Left cardiac atrium (tissue), 4 donors: ENCODE measurements at places on chromosomes 6 and 20. TPM values are rescaled to one million over a fixed set of nuclear protein-coding genes. Genes with fewer than 3 reads are reported as not detected.

- DNase-seq: no peak
These were observed 78.3 kb downstream of the ME1 start for GRCh38 chr6:83352424-83353061.

GRCh38 chr20:35663516-35664465 lies 909 bp downstream of the CPNE1 start:
- DNase-seq: no peak

DNA sequence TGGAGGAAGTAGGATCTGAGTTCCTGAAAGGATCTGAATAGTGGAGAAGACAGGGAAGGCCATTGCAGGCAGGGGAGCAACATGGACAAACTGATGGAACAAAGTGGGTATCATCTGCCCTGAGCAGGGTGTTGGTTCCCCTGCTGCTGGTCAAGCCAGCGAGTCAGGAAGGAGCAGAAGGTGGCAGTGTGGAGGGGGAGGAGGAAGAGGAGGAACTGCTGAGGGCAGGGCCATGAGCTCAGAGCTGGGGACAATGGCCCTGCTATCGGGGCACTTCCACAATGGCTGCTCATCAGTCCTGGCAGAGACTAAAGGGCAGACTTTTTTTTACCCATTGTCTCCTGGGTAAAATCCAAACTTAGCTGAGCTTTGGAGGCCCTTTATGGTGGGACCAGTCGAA lies 13.6 kb downstream of the CNBD2 start:
- no peak for DNase-seq

- no peak for DNase-seq
These were observed 43.1 kb downstream of the MICA start for GRCh38 chr6:31446481-31446880.

DNA sequence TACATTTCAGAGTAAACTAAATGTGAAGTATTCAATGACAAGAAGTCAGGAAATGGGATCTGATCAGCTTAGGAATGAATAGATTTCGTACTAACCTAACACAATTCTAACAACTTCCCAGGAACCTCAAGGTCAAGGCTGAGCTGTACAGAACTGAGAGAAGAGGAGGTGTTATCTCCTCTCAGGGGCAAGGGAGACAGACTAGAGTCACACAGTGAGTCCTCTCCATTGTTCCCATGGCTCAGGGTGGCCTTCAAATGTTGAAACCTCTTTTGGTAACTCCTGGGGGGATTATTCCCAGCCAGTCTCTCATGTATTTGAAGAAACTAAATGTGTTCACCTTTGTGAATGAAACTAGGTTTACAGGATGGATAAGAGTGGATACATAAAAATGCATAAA lies 27.7 kb downstream of the ELOVL2 start:
- no peak for DNase-seq

DNA sequence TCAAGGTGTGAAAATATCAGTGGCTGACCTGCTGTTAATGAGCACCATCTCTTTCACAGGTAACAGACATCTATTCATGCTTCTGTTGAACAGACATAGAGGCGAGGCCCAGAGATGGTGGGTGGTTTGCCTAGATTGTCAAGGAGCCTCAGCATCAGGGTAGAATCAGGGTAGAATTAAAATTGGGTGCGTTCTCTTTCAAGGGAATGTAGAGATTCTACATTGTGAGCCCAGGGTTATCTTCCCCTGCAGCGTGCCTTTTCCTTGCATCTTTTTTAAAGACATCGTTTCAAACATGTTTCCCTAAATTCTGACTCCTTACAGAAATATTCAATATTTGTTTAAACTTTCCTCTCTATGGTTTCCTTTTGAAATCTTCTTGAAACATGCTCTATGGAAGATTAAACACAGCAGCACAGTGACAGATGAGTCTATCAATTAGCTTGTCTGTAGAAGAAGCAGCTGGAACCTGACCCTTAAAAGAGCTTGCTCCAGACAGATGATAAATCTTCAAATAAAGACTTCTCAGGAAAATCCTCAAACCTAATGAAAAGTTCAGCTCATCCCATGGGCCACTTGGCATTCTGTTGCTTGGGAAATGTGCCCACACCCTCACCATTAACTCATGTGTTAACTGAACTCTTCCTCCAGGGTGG lies 119.8 kb downstream of the IPCEF1 start:
- no peak for DNase-seq

DNA sequence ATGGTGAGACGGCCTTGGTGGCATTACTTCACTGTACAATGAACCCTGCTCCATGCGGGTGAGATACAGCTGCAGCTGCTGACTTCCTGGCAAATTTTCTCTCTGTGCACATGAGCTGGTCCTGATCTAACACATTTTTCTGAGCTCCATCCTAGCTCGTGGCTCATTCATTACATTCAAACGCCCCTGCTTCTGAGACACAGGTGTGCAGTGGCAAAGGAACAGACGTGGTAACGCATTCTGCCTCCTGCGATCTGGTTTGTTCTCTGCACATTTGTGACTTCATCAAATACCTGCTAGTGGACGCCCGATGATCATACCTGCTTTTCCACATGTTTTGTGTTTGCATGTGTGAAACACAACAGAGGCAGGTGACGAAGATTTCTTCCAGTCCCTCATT lies 189.6 kb upstream of the PDE10A start:
- DNase-seq: no peak

DNA sequence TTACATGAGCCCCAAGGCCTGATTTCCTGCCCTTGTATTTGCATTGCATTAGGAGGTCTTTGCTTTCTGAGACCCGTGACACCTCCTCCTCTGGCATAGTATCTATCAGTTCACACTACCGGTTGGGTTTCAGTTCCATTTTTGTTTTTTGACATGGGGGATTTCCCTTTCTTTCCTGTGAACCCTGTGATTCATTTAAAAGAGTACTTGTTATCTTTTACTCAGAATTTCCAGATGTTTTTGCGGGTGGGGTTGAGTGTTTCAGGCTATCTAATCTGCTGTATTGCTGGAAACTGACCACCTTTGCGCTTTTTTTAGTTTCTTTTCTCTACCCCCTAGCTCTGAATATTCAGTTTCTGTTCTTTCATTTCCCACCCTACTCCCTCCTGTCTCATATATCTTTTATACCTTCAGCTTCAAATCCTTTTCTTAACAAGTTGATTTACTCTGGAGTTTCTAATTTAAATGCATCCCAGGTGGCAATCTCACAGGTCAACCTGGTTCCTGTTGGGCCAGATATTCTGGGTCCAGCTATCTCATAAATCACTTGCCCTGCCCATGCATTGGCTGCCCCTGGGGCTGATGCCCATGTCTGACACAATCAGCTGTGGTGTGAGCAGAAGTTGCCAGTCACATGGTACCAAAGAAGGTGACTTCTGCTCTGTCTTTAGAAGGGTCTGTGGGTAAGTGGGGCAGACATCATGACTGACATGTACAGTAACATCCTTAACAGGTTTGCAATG lies 14.3 kb upstream of the NCOA3 start:
- DNase-seq: no peak

GRCh38 chr6:63740709-63741108 lies 105.1 kb downstream of the PHF3 start:
- DNase-seq: no peak

The ZC2HC1B gene
- total RNA-seq: not detected

The MUC22 gene
- not detected for total RNA-seq

The RBPJL gene
- not detected for total RNA-seq

The KIFC1 gene
- total RNA-seq: 0.31 TPM

The SIRPD gene
- total RNA-seq: not detected
